ENCODE measurements at places on chromosomes 12 and 14. TPM values are rescaled to one million over a fixed set of nuclear protein-coding genes. Genes with fewer than 3 reads are reported as not detected.
A peak's percentile ranks its signal among the peaks of the same experiment; 100 is the strongest.

- H3K27ac ChIP-seq: no peak overlapping the region
- no peak overlapping the region for H3K4me3 ChIP-seq
- DNase-seq: no peak
- H3K27me3 ChIP-seq: peaks cover 50% of the 10 kb centered on the region
- peaks cover 10% of the 10 kb centered on the region for H3K4me1 ChIP-seq
- no peaks in the 10 kb centered on the region for H3K36me3 ChIP-seq
Observed at GRCh38 chr12:49536526-49537071, 2.2 kb upstream of the KCNH3 start.

DNA sequence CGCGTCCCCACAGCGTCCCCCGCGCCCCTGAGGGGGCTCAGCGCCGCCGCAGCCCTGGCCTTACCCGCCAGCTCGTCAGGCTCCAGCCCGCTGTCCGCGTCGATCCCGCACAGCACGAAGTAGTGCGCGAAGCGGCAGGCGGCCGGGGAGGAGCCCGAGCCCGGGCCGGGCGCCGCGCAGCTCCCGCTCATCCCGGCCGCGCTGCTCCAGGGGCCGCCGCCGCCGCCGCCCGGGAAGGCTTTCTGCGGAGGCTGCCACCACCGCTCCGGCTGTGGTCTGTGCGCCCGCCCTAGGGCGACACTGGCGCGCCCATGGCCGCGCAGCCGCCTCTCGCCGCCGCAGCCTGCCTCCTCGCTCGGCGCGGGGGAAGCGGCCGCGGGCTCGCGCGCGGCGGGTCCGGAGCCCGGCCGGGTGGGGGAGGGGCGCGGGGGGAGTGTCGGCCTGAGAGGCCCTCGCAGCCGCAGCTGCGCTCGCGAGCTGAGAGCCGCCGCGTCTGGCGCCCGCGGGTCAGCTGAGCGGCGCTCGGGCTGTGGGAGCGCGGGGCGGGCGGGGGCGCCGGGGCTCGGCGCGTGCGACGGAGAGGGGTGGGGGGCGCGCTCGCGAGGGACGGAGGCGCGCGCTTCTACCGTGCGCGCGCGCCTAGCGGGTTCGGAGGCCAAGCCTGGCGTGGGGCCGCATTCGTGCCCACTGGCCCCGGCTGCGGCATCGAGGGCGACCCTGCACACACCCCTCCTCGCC lies at the start of gene DENND5B:
TSS of gene DENND5B (minus strand) at position 495 of the 738 bp plus-strand sequence. CDS start at position 191, 304 bp downstream.
- DNase-seq: no peak
- H3K36me3 ChIP-seq: no peaks in the 10 kb centered on the region
- peaks cover 10% of the 10 kb centered on the region for H3K4me1 ChIP-seq
- peak within 1 kb of the TSS; percentile 62 for H3K4me3 ChIP-seq

- no peaks in the 10 kb centered on the region for H3K36me3 ChIP-seq
- DNase-seq: no peak
- no peaks in the 10 kb centered on the region for H3K4me1 ChIP-seq
- H3K27me3 ChIP-seq: no peaks in the 10 kb centered on the region
- H3K27ac ChIP-seq: no peak overlapping the region
Observed at GRCh38 chr14:38158468-38158867, 49.2 kb upstream of the SSTR1 start.

- no peak overlapping the region for H3K4me3 ChIP-seq
- H3K36me3 ChIP-seq: no peaks in the 10 kb centered on the region
- H3K27ac ChIP-seq: peak overlapping the region; percentile 52
- peak; percentile 84 for DNase-seq
- H3K4me1 ChIP-seq: peaks cover 25% of the 10 kb centered on the region
Observed at GRCh38 chr14:23660290-23661226, 24.4 kb downstream of the DHRS2 start.

GRCh38 chr12:14240873-14241220 lies 124.6 kb upstream of the ATF7IP start:
- no peak overlapping the region for H3K4me3 ChIP-seq
- peaks cover 22% of the 10 kb centered on the region for H3K4me1 ChIP-seq
- DNase-seq: no peak
- H3K27ac ChIP-seq: peak overlapping the region; percentile 78
- H3K27me3 ChIP-seq: no peaks in the 10 kb centered on the region
- peaks cover 19% of the 10 kb centered on the region for H3K36me3 ChIP-seq

DNA sequence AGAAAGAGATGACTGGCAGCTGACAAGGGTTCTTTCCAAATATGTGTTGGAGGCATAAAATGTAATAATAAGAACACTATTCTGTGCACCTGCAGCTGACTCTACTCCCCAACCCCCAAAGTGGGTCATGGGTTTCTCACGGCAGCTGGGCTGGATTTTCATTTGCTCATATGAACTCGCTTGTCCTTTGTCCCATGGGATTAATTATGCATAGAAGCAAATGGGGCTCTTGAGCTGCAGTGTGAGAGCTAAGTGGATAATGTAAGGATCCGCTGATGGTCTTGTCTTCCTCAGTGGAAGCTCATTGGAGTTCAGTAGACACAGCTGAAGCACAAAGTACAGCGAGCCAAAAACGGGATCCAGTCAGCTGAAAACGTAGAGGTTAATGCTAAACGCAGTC lies 46.3 kb downstream of the TTC8 start:
- no peak overlapping the region for H3K27ac ChIP-seq
- H3K4me1 ChIP-seq: no peaks in the 10 kb centered on the region
- no peak for DNase-seq
- no peaks in the 10 kb centered on the region for H3K36me3 ChIP-seq

- H3K27ac ChIP-seq: no peak overlapping the region
- no peak overlapping the region for H3K4me3 ChIP-seq
- no peaks in the 10 kb centered on the region for H3K27me3 ChIP-seq
- H3K36me3 ChIP-seq: no peaks in the 10 kb centered on the region
Observed at GRCh38 chr12:58701536-58701935, 218.8 kb downstream of the LRIG3 start.

GRCh38 chr14:99612738-99613330 lies 8.8 kb upstream of the CCDC85C start:
- H3K4me1 ChIP-seq: no peaks in the 10 kb centered on the region
- H3K36me3 ChIP-seq: no peaks in the 10 kb centered on the region
- H3K27ac ChIP-seq: no peak overlapping the region

GRCh38 chr14:89279649-89280232 lies 137.3 kb downstream of the FOXN3 start:
- no peak overlapping the region for H3K4me3 ChIP-seq
- H3K27ac ChIP-seq: no peak overlapping the region
- no peak for DNase-seq
- peaks cover 77% of the 10 kb centered on the region for H3K4me1 ChIP-seq

DNA sequence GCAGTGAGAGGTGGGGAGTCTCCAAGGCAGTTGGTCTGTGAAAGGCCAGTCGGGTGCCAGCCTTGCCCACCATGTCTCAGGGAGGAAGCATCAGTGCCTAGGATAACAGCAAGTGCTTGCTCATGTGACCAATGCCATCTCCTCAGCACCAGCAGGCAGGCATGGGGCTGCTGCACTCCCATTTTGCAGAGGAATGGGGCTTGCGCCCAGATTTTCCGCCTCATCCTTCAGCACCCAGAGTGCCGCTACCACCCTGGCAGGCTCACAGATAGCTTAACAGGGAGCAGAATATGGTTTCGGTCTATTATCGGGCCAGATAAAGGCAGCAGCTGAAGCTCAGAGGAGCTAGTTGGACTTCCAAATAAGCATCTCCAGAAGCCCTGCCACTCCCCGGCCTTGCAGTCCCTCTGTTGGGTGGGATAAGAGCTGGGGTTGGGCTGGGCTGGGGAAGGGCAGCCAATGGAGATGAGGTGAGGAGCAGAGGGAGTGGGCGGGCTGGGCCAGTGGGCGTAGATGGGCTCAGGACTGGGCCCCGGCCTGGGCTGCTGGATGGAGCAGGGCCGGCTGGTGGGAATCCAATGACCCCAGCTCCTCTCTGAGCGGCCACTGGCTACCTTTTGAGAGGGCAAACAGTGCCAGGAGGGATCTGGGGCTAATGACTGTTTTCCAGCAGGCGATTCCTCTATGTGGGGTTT lies 8.4 kb upstream of the KRT80 start:
- no peaks in the 10 kb centered on the region for H3K36me3 ChIP-seq
- H3K27ac ChIP-seq: no peak overlapping the region
- H3K27me3 ChIP-seq: peaks cover 15% of the 10 kb centered on the region
- no peak for DNase-seq
- no peak overlapping the region for H3K4me3 ChIP-seq
- peaks cover under 1% of the 10 kb centered on the region for H3K4me1 ChIP-seq

DNA sequence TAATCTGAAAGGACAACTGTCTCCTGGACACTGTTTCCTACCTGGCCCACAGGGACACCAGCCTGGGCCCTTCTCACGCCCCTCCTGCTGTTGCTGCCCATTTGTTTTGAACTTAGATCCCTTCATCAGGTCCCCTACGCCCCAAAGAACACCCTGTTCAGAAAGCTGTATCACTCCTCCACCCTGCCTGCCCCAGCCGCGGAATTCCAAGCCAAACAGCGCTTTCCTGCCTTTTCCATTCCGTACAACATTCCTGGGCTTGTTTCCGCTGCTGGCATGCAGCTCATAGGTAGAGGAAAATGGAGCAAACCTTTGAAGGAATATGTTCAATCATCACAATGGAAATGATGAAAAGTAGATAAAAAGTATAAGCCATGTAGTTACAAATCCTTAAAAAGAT lies 12.8 kb upstream of the GSG1 start:
- H3K4me3 ChIP-seq: no peak overlapping the region
- H3K27me3 ChIP-seq: peaks cover 34% of the 10 kb centered on the region
- no peak overlapping the region for H3K27ac ChIP-seq
- peaks cover 2% of the 10 kb centered on the region for H3K4me1 ChIP-seq

- H3K4me1 ChIP-seq: peaks cover 36% of the 10 kb centered on the region
- H3K36me3 ChIP-seq: peaks cover 34% of the 10 kb centered on the region
- no peak overlapping the region for H3K27ac ChIP-seq
- no peaks in the 10 kb centered on the region for H3K27me3 ChIP-seq
Observed at GRCh38 chr12:75505706-75506312, 5.6 kb downstream of the KRR1 start.

GRCh38 chr12:108683906-108684556 lies 47.3 kb downstream of the CORO1C start:
- H3K36me3 ChIP-seq: peaks cover 4% of the 10 kb centered on the region
- H3K4me3 ChIP-seq: no peak overlapping the region
- H3K4me1 ChIP-seq: peaks cover 31% of the 10 kb centered on the region
- H3K27ac ChIP-seq: no peak overlapping the region
- no peak for DNase-seq
- no peaks in the 10 kb centered on the region for H3K27me3 ChIP-seq

DNA sequence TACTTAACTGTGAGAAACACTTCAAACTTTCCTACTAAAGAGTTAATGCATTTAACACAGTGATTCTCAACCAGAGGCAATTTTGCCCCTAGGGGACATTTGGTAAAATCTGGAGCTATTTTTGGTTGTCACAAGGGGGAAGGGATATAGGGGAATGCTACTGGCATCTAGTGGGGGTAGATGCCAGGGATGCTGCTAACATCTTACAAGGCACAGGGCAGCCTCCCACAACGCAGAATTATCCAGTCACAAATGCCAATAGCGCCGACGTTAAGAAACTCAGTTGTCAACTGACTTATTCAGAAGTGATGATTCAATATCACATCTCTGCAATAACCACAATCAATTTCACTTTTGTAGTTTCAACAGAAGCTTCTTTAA lies 2.0 kb downstream of the EEA1 start:
- peak; percentile 67 for DNase-seq
- peak overlapping the region; percentile 86 for H3K27ac ChIP-seq
- peaks cover 27% of the 10 kb centered on the region for H3K4me1 ChIP-seq
- peak overlapping the region; percentile 77 for H3K4me3 ChIP-seq
- H3K27me3 ChIP-seq: peaks cover 2% of the 10 kb centered on the region

DNA sequence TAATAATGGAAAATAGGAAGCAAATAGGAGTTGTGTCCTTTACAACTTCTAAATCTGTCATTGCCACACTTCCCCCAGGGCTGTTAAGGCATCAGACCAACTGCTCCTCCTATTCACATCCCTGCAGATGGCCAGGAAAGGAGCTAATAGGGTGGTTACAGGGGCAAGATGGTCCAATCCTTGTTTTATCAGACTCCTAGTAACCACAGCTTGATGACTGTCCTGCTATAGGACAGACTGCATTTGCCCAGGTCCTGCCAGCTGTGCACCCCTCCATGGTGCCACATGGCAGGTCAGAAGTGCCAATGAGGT lies 10.9 kb upstream of the KRT2 start:
- DNase-seq: peak; percentile 12
- H3K4me1 ChIP-seq: peaks cover 4% of the 10 kb centered on the region
- no peaks in the 10 kb centered on the region for H3K36me3 ChIP-seq
- H3K27ac ChIP-seq: no peak overlapping the region

DNA sequence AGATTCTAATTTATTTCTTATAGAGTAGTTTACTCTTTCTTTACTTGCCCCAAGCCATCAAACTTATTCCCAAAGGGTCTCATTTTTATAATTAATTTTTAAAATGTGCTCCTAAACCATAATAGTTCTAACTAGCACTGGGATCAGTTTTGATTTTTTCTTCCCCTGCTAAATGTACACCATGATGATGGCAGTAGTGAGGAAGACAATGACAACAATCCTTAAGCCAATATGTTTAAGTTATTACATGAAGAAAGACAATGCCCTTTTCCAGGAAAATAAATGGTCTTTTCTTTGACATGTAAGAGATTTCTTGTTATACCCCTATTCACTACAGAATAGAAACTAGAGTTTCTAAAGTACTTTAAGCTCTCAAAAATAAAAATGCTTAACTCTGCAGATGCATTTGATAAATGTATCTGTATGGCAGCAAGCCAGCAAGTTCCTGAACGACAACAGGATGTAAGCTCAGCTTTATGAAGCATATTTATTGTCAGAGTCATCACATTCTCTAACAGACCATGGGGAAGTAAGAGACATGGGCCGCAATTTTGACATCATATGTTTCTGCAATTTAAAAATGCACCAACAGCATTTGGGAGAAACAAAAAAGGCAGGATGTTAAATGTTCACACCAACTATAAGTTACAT lies 36.0 kb upstream of the SNX6 start:
- H3K4me3 ChIP-seq: no peak overlapping the region
- peaks cover 10% of the 10 kb centered on the region for H3K27me3 ChIP-seq
- H3K27ac ChIP-seq: peak overlapping the region; percentile 44
- no peaks in the 10 kb centered on the region for H3K36me3 ChIP-seq

DNA sequence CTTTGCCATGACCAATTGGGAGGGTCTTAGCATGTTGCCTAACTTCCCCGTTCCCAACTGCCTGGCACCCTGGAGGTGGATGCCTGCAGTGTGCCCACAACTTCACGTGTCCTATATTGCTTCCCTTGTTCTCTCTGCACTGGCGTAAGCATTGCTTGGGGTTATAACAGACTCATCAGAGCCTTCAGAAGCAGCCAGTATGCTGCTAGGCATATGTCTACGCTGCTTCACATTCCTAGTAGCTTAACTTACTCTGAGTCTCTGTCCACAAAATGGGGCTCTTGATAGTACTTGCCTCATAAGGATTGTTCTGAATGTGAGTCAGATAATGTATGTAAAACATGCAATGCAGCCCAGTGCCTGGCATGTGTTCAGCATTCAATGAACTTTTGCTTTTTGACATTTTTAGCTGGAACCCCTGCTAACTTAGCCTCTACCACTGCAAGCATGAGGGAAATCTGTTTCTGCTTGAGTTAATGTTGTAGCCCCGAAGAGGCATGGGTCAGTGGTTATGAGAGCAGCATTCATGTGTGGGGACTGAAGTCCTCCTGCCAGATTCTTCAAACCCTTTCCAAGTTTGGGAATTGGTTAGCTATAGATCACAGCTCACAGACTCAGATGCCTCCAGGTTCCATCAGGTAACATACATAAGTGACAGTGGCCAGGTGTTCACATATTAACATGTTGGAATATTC lies 2.8 kb downstream of the SLC5A8 start:
- H3K4me3 ChIP-seq: no peak overlapping the region
- peaks cover 31% of the 10 kb centered on the region for H3K27me3 ChIP-seq
- no peaks in the 10 kb centered on the region for H3K36me3 ChIP-seq
- no peak for DNase-seq

GRCh38 chr14:79483477-79484388 lies 727.6 kb downstream of the DIO2 start:
- no peak for DNase-seq
- H3K4me3 ChIP-seq: no peak overlapping the region
- H3K27ac ChIP-seq: no peak overlapping the region
- no peaks in the 10 kb centered on the region for H3K27me3 ChIP-seq

The GLI1 gene
- 0.52 TPM for total RNA-seq

The OR4E2 gene
- total RNA-seq: not detected

The TNFAIP2 gene
- not detected for total RNA-seq

The USP44 gene
- 11.1 TPM for total RNA-seq

The PROX2 gene
- total RNA-seq: 0.44 TPM

Measured in activated CD8-positive, alpha-beta memory T cell treated with anti-CD3 and anti-CD28 coated beads, Interleukin-2, amount 10 ng/mL, durations not matched to agents 7 days and 5 days (primary cell).